ENCODE measurements at places on chromosomes 2 and 18.

GRCh38 chr2:28951910-28952835, 28.9 kb upstream of the TOGARAM2 start:
- no peak for DNase-seq

DNA sequence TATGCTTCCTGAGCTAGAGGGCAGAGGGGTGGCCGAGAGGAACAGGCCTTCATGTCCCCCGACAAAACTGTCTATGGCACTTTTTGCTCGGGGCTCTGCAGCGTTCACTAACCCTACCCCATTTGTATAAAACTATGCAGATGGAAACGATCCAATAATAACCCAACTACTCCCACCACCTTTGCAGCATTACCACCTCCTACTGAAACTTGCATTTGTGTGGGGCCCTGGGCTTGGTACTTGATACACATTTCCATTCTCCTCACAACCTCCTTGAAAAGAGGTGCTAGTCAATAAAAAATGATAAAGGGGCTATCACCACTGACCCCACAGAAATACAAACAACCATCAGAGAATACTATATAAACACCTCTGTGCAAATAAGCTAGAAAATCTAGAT, 63.5 kb upstream of the FOSL2 start:
- DNase-seq, result no peak

GRCh38 chr2:101400506-101401325, 13.4 kb upstream of the CREG2 start:
- no peak for DNase-seq

DNA sequence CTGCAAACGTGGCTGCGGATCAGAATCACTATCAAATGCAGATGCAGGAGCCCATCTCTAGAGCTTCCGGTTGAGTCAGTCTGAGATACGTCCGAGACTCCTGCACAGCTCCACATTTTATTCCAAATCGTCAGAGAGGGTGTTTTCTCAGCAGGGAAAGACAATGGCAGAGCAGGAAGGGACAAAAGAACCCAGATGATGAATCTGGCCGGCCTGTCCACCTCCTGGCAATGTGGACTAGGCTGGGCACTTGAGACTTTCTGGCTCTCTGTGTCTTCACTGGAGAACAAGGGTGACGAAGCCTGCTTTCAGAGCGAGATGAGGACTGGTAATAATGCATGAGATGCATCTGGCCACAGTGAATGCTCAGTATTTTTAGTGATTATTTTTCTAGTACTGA, 255.9 kb upstream of the MYT1L start:
- no peak for DNase-seq

DNA sequence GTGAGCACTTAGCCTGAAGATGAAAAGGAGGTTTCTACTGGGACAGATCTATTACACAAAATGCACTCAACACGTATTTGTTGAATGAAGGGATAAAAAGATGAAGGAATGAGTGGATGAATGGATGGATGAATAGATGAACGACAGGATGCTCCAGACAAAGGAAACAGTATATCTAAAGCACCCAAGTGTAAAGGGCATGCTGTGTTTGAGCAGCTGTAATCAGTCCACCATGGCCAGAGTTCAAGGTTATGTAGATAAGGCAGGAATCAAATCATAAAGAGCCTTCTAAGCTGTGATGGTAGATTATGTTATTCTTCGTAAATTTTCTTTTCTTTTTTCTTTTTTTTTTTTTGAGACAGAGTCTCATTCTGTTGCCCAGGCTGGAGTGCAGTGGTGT, 213.8 kb upstream of the FBXO11 start:
- no peak for DNase-seq

DNA sequence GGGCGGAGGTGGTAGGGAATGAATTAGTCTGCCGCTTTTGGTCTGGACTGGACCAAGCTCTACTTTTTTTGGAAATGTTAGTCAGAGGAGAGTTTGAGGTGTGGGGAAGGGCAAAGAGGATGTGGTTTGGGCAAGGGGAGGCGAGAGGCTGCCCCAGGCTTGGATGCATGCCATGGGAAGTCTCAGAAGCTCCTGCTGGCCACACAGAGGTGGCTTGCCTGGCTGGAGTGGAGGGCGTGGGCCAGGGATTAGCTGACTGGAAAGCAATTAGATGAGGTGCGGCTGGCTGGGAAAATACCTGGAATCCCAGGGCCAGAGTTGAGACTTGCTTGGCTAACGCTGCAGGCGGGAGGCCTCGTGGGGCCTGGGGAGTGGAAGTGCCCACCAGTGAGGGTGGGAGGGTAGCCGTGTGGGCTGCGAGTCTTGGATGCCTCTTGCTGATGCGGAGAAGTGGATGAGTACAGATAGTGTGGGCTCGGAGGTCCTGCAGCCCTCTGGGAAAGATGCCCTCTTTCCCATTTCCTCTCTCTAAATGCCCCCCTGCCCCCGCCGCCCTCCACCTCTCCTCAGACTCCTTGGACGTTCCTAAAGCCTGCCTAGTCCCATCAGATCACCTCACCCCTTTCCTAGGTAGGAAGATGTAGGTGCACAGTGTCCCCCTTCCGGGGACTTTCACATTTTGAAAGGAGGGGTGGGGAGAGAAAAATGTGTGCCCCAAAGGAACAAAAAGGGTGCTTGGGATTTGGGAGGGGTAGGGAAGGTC, 117.6 kb downstream of the SMAD7 start:
- DNase-seq, result no peak

DNA sequence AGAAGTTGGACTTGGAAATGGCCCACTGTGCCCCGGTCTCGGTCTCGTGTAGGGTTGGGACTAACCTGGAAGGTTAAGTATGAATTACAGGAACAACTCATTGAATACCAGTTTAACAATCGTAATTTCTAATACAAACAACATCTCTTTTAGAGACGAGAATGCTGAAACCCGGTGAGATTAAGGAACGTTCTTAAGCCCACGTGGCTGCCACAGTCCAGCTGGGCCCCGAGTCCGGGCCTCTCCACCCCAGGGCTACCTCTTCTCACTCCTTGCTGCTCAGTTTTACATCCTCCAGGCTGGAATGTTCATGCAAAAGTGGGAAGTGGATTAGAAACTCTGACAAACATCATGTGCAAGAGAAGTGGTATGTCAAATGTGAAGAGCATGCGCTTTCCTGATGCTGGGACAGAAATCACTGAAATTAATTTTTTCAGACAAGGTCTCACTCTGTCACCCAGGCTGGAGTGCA, 29.4 kb downstream of the NGEF start:
- no peak for DNase-seq

DNA sequence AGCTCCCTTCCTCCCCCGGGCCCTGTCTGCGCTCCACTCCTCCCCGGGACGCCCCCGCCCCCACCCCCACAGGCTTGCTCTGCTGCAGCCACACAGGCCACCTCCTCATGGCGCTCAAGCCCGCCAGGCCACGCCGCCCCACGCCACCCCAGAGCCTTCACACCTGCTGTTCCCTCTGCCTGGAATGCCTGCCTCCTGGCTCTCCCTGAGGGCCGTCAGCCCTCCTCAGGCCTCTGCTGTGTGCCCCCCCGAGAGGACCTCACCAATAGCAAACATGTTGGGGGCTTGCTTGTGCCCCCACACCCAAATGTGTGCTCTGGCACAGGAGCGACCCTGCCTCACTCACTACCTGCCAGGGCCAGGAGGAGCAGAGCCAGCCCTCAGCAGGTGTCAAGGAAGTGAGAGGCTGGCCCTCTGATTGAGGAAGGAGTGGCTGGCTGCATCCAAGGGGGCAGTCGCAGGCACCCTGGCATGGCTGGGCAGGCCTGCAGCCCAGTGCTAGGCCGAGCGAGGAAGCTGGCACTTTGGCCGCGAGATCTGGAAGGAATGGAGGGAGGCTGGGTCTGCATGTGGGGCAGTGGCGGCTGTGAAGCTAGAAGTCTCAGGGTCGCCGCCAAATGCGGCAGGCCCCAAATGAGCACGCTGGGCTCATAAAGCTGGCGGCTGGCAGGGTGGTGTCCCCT, 86.5 kb downstream of the INHBB start:
- no peak for DNase-seq

- no peak for DNase-seq
Measured at GRCh38 chr2:213980883-213981282, 430.0 kb upstream of the VWC2L start.

DNA sequence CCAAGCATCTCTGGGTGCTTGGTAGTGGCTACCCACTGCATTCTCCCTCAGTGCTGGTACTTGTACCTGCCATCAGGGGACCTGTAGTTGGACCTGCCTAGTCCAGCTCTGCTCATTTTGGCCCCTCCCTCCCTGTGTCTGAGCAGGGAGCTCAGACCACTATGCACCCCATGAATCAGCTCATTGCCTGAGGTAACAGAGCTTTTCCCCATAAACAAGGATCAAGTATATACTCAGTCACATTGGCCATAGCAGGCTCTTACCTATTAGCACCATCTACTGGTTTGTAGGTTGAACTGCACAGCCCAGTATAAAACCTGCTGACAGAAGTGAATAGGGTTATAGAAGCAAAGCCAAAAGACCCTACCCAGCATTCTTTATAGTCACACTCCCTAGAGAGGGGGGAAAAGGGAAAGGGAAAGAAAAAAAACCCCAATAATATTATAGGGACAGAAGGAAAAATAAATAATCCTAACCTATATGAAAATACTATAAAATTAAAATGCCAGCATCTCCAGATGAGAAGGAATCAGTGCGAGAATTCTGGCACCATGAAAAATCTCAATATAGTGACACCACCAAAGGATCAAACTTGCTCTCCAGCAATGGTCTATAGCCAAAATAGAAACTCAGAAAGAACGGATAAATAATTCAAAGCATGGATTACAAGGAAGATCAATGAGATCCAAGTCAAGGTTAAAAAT, 6.9 kb upstream of the FLACC1 start:
- peak; percentile 8 for DNase-seq

GRCh38 chr2:227706859-227707258, 11.0 kb downstream of the SLC19A3 start:
- no peak for DNase-seq

GRCh38 chr2:113216891-113217454, 43.2 kb downstream of the PSD4 start:
- DNase-seq, result no peak

- DNase-seq, result no peak
Measured at GRCh38 chr2:219829667-219830352, 202.4 kb downstream of the SLC4A3 start.

DNA sequence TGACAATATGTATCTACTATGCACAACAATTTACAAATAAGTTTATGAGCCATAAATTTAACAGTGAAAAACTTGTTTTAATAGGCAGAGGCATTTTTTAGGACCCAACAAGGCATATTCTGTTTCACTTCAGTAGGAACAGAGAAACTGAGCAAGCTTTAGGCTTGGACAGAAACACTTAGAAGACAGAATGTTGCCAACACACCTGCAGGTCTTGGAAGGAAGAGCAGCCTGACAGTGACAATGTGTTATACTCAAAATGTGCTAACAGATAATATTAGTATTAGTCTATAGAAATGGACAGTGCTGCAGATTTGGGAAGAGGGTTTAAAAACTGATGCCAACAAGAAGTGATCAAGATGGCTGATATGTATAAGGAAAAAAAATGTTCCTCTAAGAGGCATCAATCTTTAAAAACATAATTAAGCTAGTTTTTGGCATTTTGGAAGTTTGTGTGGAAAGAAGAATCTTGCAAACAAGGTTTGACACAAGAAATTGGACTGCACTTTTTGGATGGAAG, 297.1 kb upstream of the FSIP2 start:
- DNase-seq, result no peak
